Breast epithelium (tissue), 4 donors: ENCODE measurements at places on chromosomes 12 and 14.

DNA sequence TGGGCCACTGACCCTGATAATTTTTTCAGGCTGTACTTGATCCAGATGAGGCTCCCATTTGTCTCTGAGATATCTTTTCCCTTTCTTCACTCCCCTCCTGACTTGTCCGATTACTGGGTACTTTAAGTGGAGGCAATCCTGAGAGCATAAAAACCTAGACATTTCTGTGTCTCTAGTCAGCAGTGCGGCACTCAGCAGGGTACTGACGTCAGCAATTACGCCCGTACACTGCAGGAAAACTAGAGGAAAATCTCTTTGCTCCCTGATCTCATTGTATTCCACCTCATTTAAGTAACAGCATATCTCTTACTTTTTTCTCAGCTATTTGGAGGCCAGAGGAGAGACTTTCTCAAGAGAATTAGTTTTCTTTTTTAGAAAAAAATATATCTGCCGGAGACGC lies 315.5 kb upstream of the OR4E1 start:
- no peak for DNase-seq

- no peak for DNase-seq
These were observed 2.8 kb downstream of the SRSF9 start for GRCh38 chr12:120466560-120467315.

DNA sequence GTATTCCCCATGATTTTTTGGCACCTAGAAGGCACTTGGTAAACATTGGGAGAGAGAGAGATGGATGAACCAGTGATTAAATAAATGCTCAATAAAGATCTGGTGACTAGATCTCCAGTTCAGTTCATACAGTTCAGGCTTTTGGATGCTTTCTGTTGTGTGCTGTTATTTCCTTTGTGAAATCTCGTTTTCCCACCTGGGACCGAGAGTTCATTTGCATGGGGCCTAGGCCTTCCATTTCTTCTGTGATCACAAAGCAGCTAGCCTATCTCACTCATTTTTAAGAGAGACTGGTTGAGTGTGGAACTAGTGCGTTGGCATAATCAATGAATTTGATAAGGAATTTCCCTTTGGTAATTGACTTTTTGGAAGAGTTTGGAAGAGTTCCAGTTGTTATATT lies 104.0 kb downstream of the VRK1 start:
- DNase-seq = no peak

DNA sequence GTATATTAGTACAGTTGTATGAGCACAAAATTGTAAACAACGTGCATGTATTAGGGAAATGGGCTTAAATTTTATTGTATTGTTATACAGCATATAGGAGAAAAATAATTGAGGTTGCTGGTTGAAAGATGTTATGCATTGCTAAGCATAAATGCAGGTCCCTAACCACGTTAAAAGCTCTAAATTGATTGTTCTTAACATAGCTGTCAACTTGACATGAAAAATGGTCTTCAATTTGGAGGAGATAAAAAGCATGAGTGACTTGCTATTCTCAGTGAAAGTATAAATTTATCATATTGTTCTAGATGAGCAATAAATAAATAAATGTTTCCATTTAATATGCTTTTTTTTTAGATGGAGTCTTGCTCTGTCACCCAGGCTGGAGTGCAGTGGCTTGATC lies 506.6 kb upstream of the ATXN7L3B start:
- DNase-seq = no peak

GRCh38 chr12:129394177-129394825 lies 509.5 kb downstream of the TMEM132D start:
- no peak for DNase-seq

DNA sequence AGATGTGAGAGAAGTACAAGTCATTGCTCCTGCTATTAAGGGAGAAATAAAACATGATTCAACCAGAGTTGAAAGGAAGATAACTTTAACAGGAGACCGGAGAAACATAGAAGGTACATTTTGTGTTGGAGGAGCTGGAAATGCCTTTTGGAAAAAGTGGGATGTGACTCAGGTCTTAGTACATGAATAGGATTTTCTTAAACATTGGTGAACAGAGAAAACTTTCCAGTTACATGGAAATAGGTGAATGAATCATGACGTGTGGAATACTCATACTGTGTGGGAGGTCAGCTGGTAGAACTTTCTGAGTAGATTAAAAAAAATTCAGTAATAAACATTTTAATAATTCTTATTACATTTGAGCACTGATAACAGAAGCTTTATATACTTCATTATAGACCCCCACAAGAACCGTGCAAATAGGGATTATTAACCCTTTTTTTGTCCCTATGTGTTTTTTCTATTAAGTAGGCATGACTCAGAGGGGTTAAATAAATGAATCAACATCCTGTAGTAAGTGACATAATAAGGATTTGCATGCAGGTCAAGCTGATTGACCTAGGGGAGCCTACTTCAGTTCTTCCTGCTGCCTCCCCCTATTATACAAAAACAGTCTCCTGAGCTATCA lies 710.5 kb downstream of the NOVA1 start:
- DNase-seq = no peak

- DNase-seq = no peak
These were observed 15.4 kb downstream of the HSP90AA1 start for GRCh38 chr14:102071283-102071998.

DNA sequence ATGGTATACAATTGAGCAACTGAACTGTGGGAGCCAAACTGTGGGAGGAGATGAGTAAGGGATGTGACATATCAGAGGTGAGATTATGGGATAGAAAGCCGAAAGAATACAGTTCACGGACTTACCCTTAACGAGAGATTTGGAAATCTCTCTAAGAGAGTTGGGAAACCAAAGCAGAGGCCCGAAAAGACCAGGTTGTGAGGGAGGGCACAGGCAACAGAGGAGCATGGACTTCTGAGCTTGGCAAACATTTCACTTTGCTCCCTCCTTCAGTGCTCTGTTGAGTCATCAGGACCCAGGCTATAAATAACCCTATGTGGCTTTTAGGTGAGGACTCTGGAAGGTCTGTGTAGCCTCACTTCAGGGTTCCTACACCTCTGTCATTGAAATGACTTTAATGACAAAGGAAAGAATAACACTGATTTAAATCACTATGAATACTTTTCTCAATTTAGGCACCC lies 120.6 kb downstream of the TGFB3 start:
- DNase-seq = no peak

GRCh38 chr12:39003541-39004155 lies 98.3 kb upstream of the CPNE8 start:
- DNase-seq = no peak
